RWPE1 (cell line): ENCODE measurements at places on chromosomes 6 and 20.
A peak's percentile ranks its signal among the peaks of the same experiment; 100 is the strongest.

GRCh38 chr6:56003616-56004015 lies 128.2 kb upstream of the BMP5 start:
- DNase-seq: no peak

GRCh38 chr20:58469616-58470015 lies 45.6 kb downstream of the APCDD1L start:
- no peak for DNase-seq

GRCh38 chr6:93047033-93047432 lies 372.3 kb downstream of the EPHA7 start:
- DNase-seq: no peak

DNA sequence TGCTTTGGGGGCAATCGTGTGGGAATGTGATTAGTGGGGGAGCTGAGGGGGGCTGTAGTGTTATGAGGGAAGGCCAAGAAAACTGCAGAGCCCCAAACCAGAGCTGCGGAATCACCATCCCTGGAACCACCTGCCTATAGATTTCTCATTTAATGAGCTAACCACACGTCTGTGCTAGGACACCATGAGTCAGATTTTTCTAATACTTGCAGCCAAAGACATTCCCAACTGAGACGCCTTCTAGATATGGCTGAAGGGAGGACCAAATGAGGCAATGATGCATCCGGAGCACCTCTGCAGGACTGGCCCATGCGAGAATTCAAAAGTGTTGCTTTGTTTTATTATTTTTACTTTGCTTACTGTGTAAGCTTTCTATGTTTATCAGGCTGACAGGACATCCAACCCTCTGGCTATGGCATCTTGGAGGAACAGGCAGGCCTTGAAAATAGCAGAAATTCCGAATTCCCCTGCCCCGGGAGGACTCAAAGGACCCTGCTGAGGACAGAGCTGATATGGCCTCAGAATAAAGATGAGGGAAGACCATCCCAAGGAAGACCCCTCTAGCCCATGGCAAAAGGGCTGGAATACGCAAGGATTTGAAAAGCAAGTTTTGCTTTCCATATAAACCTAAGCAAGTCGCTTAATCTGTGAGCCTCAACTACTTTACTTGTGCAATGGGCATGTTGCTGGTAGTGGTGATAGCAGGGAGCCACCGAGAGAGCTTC lies 3.1 kb upstream of the PTGIS start:
- no peak for DNase-seq

- DNase-seq: no peak
These were observed 134.2 kb downstream of the PLCB4 start for GRCh38 chr20:9203081-9203447.

DNA sequence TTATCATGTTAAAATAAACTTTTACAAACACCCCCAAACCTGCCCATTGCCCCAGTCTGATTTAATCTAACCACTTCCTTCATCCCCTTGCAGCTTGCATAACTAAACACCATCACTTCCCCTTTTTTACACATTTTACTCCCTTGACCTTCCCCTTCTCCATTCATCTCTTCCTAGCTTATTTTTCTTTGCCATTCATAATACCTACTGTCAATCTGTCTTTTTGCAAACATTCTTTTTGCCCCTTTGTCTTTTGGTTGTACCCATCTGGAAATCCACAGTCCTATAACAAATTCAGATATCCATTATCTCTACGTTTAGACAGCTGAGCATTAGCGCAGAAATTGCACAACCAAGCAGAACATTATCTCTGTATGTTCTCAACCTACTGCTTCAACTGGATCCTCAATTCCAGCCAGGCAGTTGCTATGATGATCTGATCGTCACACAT lies 51.2 kb downstream of the C6orf52 start:
- no peak for DNase-seq

GRCh38 chr20:24194143-24194542 lies 205.6 kb upstream of the GGTLC1 start:
- no peak for DNase-seq

GRCh38 chr20:1299522-1299921 lies 29.4 kb downstream of the SDCBP2 start:
- DNase-seq: peak; percentile 38

GRCh38 chr6:34475238-34475682 lies 9.4 kb downstream of the PACSIN1 start:
- no peak for DNase-seq

- DNase-seq: no peak
These were observed 32.1 kb downstream of the ADRM1 start for GRCh38 chr20:62334881-62335280.
